Forelimb muscle (tissue), 1 donor: ENCODE measurements at places on chromosomes 11 and 22. TPM values are rescaled to one million over a fixed set of nuclear protein-coding genes. Genes with fewer than 3 reads are reported as not detected.

The KDM4E gene
- polyA plus RNA-seq, result 0.06 TPM

The HTR3A gene
- 0.24 TPM for polyA plus RNA-seq

The PHETA2 gene
- polyA plus RNA-seq, result 18.3 TPM

The OR52E8 gene
- polyA plus RNA-seq, result not detected
